Hair follicle dermal papilla cell (primary cell): ENCODE measurements at places on chromosomes 2 and 18. TPM values are rescaled to one million over a fixed set of nuclear protein-coding genes. Genes with fewer than 3 reads are reported as not detected.

THUMPD2 gene
- 7.0 and 8.1 TPM in 2 replicates for total RNA-seq

OTX1 gene
- 0.12 and 0.49 TPM in 2 replicates for total RNA-seq

TMEM37 gene
- 0.32 TPM in 1 of 2 replicates, not detected in the other for total RNA-seq

CCDC178 gene
- total RNA-seq: 0.16 TPM in 1 of 2 replicates, not detected in the other

DYSF gene
- total RNA-seq: 1.2 and 1.8 TPM in 2 replicates

FN1 gene
- total RNA-seq: 9,792 and 14,508 TPM in 2 replicates

C2orf66 gene
- under 0.01 and 0.12 TPM in 2 replicates for total RNA-seq

TEKT4 gene
- total RNA-seq: not detected in 2 replicates

LYG2 gene
- not detected in 2 replicates for total RNA-seq

CHRNA1 gene
- total RNA-seq: 0.16 TPM in 1 of 2 replicates, not detected in the other

KYNU gene
- 0.97 and 2.4 TPM in 2 replicates for total RNA-seq

SIGLEC15 gene
- 1.5 and 1.9 TPM in 2 replicates for total RNA-seq

SCG2 gene
- total RNA-seq: 0.12 and 0.32 TPM in 2 replicates

MREG gene
- 7.5 and 10.1 TPM in 2 replicates for total RNA-seq

CCDC141 gene
- total RNA-seq: not detected in 2 replicates

UGT1A1 gene
- total RNA-seq: not detected in 2 replicates

KLHL29 gene
- 1.5 and 2.8 TPM in 2 replicates for total RNA-seq

TMEM17 gene
- 1.6 and 2.1 TPM in 2 replicates for total RNA-seq

PPP4R3B gene
- 38.3 and 46.1 TPM in 2 replicates for total RNA-seq

LCT gene
- total RNA-seq: under 0.01 TPM in 1 of 2 replicates, not detected in the other

KCNE4 gene
- total RNA-seq: 20.0 and 30.5 TPM in 2 replicates

DSG2 gene
- 0.12 and 0.49 TPM in 2 replicates for total RNA-seq

RNF125 gene
- 0.16 and 0.24 TPM in 2 replicates for total RNA-seq

GLI2 gene
- total RNA-seq: 5.1 and 19.0 TPM in 2 replicates

AQP12A gene
- total RNA-seq: not detected in 2 replicates

SLC5A6 gene
- total RNA-seq: 17.0 and 19.8 TPM in 2 replicates

CYS1 gene
- total RNA-seq: 9.4 and 14.2 TPM in 2 replicates

CYP27C1 gene
- 2.9 and 4.2 TPM in 2 replicates for total RNA-seq

CGREF1 gene
- total RNA-seq: 1.5 and 1.9 TPM in 2 replicates
